ENCODE measurements at places on chromosomes 12 and 14.

- DNase-seq: no peak
Observed at GRCh38 chr12:13074396-13075117, 28.9 kb downstream of the GSG1 start.

DNA sequence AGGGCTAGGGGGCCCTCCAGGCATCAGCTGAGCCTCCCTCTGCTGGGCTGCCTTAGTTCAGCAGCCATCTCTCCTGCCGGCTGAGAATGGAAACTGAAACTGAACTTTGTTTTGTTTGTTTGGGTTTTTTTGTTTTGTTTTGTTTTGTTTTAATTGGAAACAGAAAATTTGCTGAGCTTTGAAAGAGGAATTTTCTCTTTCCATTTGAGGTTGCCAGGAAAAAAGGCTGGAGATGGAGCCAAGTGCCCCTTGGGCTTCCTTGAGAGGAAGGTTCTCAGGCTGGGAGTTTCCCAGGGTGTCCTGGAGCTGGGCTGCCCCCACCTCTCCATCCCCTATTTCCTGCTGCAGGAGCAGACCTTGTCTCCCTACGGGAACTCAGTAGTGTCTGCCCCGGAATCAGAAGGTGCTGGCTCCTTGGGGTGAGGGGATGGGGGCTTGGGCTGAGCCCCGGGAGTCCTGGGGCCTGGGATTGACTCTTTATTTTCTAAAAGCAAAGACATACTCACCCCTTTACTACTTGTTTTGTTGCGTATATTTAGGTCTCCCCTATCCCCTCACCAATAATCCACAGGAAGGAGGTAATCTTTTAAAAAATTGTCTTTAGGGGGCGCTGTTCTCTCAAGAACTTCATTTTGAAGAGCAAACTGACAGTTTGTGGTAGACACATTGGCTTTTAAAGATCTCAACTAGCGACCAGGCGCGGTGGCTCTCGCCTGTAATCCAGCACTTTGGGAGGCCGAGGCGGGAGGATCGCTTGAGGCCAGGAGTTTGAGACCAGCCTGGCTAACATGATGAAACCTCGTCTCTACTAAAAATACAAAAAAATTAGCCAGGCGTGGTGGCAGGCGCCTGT is 21.3 kb upstream of the OASL start:
- DNase-seq: peak; percentile 45

- DNase-seq: no peak
Observed at GRCh38 chr12:49146406-49146805, 15.2 kb upstream of the TUBA1B start.

GRCh38 chr12:75865315-75865714 is 166.3 kb downstream of the PHLDA1 start:
- no peak for DNase-seq

GRCh38 chr14:64193821-64194220 is 100.3 kb downstream of the ESR2 start:
- DNase-seq: no peak

- no peak for DNase-seq
Observed at GRCh38 chr14:23137813-23138535, 18.9 kb upstream of the CEBPE start.

DNA sequence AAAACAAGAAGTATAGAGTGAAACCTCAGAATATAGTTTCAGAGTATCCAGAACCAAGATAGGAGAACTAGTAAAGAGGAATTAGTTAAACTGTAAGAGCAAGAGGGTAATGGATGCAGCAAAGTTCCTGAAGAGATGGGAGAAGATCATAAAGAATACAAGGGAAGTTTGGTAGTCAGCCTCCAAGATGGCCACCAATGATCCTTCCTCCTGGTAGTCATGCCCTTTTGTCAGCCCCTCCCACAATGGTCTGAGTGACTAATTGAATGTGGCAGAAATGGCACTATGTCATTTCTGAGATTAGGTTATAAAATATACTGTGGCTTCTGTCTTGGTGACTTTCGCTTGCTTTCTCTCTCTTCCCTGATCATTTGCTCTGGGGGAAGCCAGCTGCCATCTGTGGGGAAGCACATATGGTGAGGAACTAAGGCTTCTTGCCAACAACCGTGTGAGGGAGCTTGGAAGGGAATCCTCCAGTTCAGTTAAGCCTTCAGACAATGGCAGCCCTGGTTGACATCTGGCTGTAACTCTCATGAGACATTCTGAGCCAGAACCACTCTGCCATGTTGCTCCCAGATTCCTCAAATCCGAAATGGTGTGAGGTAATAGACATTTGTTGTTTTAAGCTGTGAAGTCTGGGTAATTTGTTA is 55.3 kb upstream of the AMN1 start:
- no peak for DNase-seq

GRCh38 chr14:93691042-93691780 is 97.1 kb downstream of the PRIMA1 start:
- DNase-seq: no peak

DNA sequence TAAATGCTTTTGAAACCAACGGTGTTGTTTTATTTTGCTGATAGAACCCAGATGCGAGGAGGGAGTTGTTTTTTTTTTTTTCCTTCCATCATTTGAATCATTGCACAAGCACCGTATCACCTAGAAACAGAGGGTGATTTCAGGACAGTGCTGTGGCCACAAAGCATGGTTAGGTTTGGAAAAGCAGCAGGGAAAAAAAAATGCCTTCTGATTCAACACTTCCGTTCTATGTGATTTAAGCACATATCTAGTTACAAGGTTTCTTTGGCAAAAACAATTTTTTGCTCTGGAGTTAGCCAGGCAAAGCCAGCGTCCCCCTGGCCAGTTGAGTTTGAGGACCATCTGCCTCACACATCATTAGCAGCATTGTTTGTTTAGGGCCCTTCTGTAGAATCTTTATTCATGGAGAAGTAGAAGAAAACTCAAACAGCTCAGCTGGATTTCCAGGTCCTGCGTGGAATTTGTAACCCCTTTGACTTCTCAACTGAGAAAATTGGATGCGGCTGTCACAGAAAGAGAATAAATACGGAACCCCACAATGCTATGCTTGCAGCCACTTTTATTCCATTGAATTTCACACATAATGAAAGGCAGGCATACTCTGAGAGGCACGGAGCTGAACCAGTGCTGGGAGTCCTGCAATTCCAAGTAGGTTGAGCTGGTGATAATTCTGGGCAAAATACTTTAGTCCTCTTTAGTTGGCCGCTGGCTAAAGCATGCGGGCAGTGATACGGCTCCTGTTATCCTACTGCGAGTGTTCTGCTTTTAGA is 17.0 kb upstream of the WNT5B start:
- DNase-seq: no peak

DNA sequence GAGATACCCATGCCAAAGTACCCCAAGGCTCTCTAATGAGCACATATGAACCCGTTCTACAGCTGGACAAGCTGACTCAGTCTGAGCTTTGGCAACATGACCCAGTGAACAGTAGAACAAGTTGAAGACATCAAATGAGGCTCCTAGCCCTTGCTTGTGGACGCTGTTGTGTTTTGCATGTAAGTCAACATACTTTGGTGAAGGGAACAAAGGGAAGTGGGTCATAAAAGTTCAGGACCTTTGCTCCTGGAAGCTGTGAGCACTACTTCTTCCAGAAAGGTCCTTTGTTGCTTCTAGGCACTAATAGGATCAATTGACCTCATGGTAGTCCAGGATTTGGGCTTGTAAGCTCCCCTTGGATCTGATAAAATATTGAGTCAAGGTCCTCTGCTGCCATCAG is 613.5 kb upstream of the TBX3 start:
- DNase-seq: no peak

GRCh38 chr14:77882098-77882497 is 82.2 kb downstream of the ADCK1 start:
- peak; percentile 60 for DNase-seq

DNA sequence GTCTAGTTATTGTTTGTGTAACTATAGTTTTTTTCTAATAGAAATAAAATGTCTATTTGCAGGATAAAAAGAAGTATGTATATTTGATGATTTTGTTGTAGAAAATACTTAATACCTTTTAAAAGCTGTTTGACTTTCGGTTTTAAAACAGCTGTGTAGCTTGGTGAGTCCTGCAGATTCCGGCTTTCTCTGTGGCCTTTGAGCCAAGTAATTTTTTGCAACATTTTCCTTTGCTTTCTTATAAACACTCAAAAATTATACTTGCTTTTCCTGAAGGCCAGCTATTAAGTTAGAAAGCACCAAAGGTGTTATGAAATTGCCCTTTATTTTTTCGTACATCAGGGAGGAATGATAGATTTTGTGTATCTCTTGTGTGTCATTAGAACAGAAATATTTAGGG is 63.6 kb downstream of the CRADD start:
- no peak for DNase-seq

DNA sequence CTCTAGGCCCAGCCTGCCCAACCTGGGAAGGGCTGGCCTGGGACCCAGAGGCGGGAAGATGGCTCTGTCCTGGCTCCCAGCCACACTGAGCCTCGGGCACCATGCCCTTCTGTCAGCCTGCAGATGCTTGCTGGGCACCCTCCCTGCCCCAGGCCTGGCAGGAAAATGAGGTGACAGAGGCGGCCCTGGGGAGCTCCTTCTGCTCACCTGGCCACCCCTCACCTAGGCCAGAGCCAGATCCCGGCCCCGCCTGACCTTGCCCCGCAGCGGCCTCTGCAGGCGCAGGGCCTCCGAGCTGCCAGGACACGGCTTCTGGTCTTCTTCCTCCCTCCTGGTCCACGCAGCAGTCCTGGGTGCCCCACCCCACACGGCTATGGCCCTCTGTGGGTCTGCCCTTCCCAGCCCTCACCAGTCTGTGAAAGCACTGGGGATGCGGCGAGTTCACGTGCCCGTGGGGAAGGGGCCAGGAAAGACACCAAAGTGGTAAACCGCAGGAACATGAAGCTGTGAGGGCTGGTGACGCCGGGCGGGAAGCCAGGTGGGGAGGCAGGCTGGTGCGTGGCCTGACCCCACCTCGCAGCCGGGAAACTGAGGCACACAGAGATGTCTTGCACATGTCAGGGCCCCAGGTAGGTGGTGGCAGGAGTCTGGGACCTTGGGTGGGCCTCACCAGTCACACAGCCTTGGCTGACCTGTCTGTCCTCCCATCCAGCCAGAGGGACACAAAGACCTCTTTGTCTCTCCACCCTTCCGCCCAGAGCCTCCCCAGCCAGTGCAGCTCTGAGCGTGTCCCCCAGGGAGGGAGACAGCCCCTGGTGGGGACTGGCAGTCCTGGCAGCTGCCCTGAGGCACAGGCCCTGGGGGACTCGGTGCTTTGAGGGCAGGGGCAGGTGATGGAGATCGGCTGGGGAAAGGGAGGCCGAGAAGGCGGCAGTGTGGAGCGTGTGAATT is 12.8 kb downstream of the BAG5 start:
- DNase-seq: peak; percentile 35

GRCh38 chr14:38074754-38075153 is 132.9 kb upstream of the SSTR1 start:
- no peak for DNase-seq

DNA sequence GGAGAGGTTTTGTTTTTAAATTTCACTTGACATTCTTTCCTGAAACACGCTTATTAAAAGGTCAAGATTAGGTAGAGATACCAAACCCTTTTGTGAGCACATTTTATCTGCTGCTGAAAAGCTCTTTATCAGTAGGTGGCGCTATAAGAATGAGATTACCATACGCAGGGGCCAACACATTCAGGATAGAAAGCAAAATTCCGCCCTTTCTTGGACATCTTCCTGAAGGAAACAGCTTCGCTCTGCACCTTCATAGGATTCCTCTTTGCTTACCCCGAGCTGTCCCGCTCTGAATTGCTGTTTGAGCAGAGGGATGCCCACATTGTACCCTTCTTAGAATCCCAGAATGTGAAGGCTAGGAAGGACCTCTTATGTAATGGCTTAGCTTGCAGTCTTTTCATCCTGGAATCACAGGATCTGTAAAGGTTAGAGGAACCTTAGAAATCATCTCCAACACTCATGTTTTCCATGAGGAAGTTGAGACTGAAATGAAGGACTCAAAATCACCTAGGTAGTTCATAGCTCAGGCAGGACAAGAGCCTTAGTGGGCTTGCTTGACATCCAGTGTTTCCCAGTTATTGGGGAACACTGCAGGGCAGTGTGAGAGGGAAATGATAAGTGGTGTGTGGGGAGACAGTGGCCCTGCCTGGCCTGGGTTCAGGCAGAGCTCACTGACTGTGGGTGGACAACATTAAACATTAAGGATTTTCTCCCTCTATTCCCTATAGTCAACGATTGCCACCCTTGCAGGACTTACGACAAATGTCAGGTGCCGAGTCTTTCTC is 38.7 kb upstream of the CRY1 start:
- peak; percentile 37 for DNase-seq

GRCh38 chr12:11174022-11174421 is 3.0 kb downstream of the SMIM10L1 start:
- DNase-seq: no peak

GRCh38 chr14:55731881-55732498 is 152.0 kb downstream of the KTN1 start:
- DNase-seq: no peak

DNA sequence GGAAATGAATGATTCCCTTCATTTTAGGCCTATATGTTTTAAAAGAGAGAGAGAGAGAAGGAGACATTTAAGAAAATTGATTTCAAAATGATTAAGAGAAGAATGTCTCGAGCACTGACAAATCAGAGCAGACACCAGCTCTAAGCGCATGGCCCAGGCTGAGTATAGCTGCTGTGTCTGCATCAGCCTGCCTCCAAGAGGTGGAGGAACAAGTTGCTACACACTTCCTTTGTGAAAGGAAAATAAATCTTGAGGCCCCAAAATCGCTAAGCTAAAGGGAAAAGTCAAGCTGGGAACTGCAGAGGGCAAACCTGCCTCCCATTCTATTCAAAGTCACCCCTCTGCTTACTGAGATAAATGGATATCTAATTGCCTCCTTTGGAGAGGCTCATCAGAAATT is 728.7 kb upstream of the TMEM132C start:
- no peak for DNase-seq

- DNase-seq: no peak
Observed at GRCh38 chr12:70251226-70251625, 8.0 kb downstream of the CNOT2 start.

- no peak for DNase-seq
Observed at GRCh38 chr12:122089077-122089476, 10.5 kb downstream of the MLXIP start.

DNA sequence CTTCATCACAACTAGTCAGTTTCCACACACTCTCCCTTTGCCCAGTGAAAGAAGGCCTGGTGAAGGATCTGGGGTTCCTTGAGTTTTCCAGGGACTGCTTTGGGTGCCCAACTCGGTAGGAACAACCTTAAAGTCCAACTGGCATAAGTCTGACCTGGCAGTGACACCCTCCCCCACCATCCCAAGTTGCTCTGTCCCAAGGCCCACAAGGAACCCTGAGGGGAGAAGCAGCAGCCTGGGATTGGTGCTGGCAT is 1.6 kb downstream of the KMT2D start:
- DNase-seq: no peak

DNA sequence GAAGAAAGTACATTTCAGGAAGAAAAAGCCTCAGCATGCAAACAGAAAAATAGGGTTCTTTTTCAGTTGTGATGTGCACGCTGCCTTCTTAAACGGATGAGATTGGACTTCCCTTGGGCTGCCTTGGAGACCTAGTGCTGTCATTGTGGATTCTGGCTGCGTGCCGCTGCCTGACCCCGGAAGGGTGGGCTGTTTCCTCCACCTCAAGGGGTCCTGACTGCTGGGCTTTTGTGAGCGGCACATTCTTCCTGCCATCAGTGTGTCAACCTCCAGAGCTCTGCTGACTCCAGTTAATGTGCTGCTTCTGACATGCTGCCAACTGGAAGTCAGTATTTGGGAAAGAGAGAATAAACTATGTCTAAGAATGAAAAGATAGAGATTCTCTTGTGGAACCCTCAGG is 25.1 kb downstream of the CCNK start:
- no peak for DNase-seq

Data from right hindlimb (tissue), 1 donor.